ENCODE measurements at places on chromosomes 3 and 15. TPM values are rescaled to one million over a fixed set of nuclear protein-coding genes. Genes with fewer than 3 reads are reported as not detected.

DNA sequence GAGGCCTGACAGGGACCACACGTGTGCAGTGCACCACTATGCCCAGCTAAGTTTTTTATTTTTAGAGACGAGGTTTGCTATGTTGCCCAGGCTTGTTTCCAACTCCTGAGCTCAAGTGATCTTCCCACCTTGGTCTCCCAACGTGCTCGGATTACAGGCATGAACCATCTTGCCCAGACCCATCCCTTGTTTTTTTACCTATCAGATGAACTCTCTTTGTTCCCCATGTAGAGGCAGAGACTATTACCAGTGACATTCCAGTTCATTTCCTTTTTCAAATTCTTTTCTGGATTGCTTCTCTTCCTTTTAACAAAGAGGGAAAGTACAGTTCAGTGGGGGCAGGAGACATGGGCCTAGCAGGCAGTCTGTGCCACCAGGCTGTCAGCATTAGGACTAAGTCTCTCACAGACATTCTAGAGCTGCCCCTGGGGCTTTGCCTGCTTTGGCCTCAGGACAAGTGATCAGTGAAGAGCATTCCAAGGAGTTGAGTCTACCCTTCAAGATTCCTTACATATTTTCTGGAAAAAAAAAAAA, 103.5 kb upstream of the SLC7A14 start:
- H3K36me3 ChIP-seq: no peaks in the 10 kb centered on the region
- H3K27ac ChIP-seq: no peak overlapping the region
- H3K4me3 ChIP-seq: no peak overlapping the region

DNA sequence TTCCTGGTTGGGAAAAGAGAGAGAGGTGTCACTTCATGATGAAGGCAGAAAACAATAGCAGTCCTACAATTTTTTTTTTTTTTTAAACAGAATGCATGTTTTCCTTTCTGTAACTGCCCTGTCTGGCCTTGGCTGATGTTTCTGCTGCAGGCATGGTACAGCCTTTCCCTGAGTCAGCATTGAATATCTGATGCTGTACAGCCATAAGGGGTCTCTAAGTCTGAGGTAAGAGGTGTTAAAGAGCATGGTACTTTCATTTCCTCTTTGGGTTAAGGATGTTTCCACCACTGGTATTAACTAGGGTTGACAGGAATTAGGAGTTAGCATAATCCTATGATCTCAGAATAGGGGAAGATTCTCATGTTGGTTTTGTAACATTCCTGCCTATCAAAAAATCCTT, 147.4 kb downstream of the CHST2 start:
- no peaks in the 10 kb centered on the region for H3K4me1 ChIP-seq
- no peak overlapping the region for H3K4me3 ChIP-seq
- DNase-seq: no peak
- no peaks in the 10 kb centered on the region for H3K36me3 ChIP-seq
- H3K27me3 ChIP-seq: no peaks in the 10 kb centered on the region

Gene SERPINI2
- 0.13 TPM for total RNA-seq

GRCh38 chr3:109806929-109807328, 469.6 kb upstream of the DPPA4 start:
- DNase-seq: peak; percentile 11
- no peak overlapping the region for H3K4me3 ChIP-seq

Data from K562 (cell line).